ENCODE measurements at places on chromosomes 16 and 17. TPM values are rescaled to one million over a fixed set of nuclear protein-coding genes. Genes with fewer than 3 reads are reported as not detected.
A peak's percentile ranks its signal among the peaks of the same experiment; 100 is the strongest.

- no peaks in the 10 kb centered on the region for H3K36me3 ChIP-seq
- H3K4me3 ChIP-seq: no peak overlapping the region
- H3K27ac ChIP-seq: no peak overlapping the region
- DNase-seq: no peak
- H3K4me1 ChIP-seq: no peaks in the 10 kb centered on the region
- no peaks in the 10 kb centered on the region for H3K27me3 ChIP-seq
Measured at GRCh38 chr17:32688221-32688620, 188.7 kb downstream of the MYO1D start.

DNA sequence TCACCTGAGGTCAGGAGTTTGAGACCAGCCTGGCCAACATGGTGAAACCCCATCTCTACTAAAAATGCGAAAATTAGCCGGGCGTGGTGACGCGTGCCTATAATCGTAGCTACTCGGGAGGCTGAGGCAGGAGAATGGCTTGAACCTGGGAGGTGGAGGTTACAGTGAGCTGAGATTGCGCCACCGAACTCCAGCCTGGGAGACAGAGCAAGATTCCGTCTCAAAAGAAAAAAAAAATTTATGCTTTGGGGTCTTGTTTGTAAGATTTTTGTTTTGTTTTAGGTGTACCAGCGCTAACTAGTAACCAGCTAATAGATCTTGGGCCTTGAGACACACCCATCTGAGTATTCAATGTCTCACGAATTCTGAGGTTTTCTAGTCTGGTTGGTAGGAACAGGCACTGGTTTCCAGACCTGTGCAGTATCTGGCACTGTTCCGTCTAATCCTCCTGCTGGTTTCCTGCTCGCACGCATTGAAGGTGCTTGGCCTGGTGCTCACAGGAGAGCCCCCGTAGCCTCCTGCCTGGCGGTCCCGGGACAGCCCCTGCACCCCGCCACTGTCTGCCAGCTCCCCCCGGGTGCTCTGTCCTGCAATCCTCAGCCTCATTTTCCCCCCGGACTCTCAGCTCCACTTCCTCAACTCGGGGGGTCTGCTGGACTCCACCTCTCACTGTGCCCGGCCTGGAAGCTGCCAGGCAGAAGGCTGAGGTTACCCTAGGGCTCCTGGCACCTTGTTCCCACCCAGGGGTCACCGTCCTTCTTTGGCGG lies 10.6 kb upstream of the DUS1L start:
- H3K36me3 ChIP-seq: no peaks in the 10 kb centered on the region
- H3K4me1 ChIP-seq: no peaks in the 10 kb centered on the region
- H3K27ac ChIP-seq: no peak overlapping the region
- H3K4me3 ChIP-seq: no peak overlapping the region
- no peak for DNase-seq

- H3K27ac ChIP-seq: no peak overlapping the region
- no peak for DNase-seq
- no peak overlapping the region for H3K4me3 ChIP-seq
- no peaks in the 10 kb centered on the region for H3K4me1 ChIP-seq
- H3K36me3 ChIP-seq: no peaks in the 10 kb centered on the region
Measured at GRCh38 chr16:21339941-21340340, 61.9 kb upstream of the CRYM start.

DNA sequence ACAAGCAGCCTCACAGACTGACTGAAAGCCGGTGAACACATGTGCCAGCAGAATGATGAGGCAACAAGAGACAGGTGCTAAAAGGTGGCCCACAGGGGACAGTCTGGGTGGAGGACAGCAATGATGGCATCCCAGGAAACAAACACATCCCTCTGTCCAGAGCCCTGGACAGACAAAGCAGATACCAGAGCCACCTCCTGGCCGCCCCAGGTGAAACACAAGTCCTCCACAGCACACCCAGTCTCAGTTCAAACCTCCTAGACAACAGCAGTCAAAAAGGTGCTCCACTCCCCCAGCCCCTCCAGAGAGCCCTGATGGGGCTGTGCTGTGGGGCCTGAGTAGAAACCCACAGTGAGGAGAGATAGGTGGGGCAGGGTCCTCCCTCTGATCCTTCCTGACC lies 20.3 kb upstream of the CDH5 start:
- H3K36me3 ChIP-seq: no peaks in the 10 kb centered on the region
- no peak overlapping the region for H3K27ac ChIP-seq
- no peaks in the 10 kb centered on the region for H3K4me1 ChIP-seq
- H3K4me3 ChIP-seq: no peak overlapping the region
- H3K27me3 ChIP-seq: peaks cover 11% of the 10 kb centered on the region

GRCh38 chr17:29256735-29257466 lies 10.2 kb downstream of the CRYBA1 start:
- H3K27ac ChIP-seq: peak overlapping the region; percentile 29
- H3K36me3 ChIP-seq: peaks cover 35% of the 10 kb centered on the region
- H3K4me3 ChIP-seq: no peak overlapping the region

- DNase-seq: peak; percentile 29
- H3K36me3 ChIP-seq: no peaks in the 10 kb centered on the region
- no peaks in the 10 kb centered on the region for H3K27me3 ChIP-seq
- no peak overlapping the region for H3K4me3 ChIP-seq
Measured at GRCh38 chr16:67104061-67104460, 5.7 kb upstream of the PHAF1 start.

DNA sequence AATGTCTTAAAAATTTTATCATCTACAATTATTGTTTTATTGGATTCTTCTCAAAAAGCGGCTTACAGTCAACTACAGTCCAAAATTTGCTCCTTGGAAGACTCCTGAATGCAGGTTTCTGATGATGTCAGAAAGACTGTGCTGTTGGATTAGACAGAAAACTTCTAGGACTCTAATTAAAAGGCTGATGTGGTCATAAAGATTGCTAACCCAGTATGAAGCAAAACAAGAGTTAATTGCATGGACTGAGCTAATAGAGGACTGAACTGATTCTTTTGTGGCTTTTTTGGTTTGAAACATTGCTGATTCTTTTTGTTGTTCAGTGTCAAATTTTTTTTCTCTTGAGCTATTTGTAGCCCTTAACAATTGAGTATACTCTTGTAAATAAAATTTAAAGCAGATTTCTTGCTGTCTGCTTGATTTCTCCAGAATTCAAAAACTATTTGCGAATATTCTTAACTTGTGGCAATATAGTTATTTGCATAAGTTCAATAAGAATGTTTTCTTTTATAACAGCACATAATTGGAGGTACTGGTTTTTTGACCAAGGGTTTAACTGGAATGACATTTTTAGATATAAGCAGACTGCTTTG lies 33.1 kb upstream of the LCMT1 start:
- H3K4me3 ChIP-seq: no peak overlapping the region
- no peaks in the 10 kb centered on the region for H3K36me3 ChIP-seq
- no peaks in the 10 kb centered on the region for H3K4me1 ChIP-seq
- no peaks in the 10 kb centered on the region for H3K27me3 ChIP-seq
- no peak for DNase-seq
- no peak overlapping the region for H3K27ac ChIP-seq

DNA sequence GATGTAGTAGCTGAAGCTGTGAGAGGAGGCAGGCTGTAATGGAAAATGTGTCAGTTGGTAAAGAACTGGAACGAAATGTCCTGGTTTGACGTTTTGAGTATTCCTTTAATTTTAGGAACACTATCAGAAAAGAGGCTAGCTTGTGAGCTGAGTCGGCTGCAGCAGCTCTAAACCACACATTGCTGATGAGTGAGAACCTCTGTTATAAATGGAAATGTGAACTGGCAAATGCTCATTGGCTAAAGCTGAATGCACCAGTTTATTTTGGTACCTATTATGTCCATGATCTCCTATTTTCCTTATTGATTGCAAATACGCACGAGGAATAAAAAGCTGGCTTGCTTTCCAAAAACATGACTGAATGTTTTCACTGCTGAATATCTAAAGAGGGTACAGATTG lies 11.0 kb upstream of the WIPI1 start:
- no peak overlapping the region for H3K4me3 ChIP-seq
- peak overlapping the region; percentile 86 for H3K27ac ChIP-seq
- H3K27me3 ChIP-seq: no peaks in the 10 kb centered on the region
- DNase-seq: no peak

DNA sequence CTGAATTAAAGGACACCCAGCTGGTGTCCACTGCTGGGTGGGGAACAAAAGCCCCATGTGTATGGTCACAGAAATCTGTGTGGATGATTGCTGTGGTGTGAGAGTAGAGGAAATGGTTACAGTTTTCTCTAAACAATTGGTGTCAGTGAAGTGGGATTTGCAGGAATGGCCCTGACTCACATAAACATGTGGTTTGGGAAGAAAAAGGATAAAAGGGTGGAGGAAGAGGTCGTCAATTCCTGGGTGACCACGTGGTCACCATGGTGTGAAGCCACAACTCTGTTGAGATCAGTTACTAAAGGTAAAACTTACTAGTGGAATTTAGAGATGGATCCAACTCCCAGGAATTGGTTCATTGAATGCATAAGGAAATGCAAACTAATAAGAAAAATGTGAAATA lies 3.6 kb upstream of the TUBG2 start:
- no peaks in the 10 kb centered on the region for H3K27me3 ChIP-seq
- no peak overlapping the region for H3K4me3 ChIP-seq
- H3K36me3 ChIP-seq: no peaks in the 10 kb centered on the region
- no peak for DNase-seq

- H3K4me3 ChIP-seq: no peak overlapping the region
- H3K27me3 ChIP-seq: no peaks in the 10 kb centered on the region
- no peak overlapping the region for H3K27ac ChIP-seq
- peaks cover 6% of the 10 kb centered on the region for H3K4me1 ChIP-seq
Measured at GRCh38 chr17:82092094-82092586, 5.9 kb downstream of the FASN start.

- H3K27ac ChIP-seq: no peak overlapping the region
- H3K4me3 ChIP-seq: no peak overlapping the region
- DNase-seq: no peak
- no peaks in the 10 kb centered on the region for H3K27me3 ChIP-seq
- H3K4me1 ChIP-seq: peaks cover 60% of the 10 kb centered on the region
- peaks cover 43% of the 10 kb centered on the region for H3K36me3 ChIP-seq
Measured at GRCh38 chr16:66524601-66525164, 25.2 kb downstream of the TK2 start.

GRCh38 chr17:7405350-7406234 lies 1.7 kb upstream of the TMEM256 start:
- peak overlapping the region; percentile 84 for H3K27ac ChIP-seq
- peaks cover 15% of the 10 kb centered on the region for H3K36me3 ChIP-seq
- peaks cover 17% of the 10 kb centered on the region for H3K4me1 ChIP-seq

DNA sequence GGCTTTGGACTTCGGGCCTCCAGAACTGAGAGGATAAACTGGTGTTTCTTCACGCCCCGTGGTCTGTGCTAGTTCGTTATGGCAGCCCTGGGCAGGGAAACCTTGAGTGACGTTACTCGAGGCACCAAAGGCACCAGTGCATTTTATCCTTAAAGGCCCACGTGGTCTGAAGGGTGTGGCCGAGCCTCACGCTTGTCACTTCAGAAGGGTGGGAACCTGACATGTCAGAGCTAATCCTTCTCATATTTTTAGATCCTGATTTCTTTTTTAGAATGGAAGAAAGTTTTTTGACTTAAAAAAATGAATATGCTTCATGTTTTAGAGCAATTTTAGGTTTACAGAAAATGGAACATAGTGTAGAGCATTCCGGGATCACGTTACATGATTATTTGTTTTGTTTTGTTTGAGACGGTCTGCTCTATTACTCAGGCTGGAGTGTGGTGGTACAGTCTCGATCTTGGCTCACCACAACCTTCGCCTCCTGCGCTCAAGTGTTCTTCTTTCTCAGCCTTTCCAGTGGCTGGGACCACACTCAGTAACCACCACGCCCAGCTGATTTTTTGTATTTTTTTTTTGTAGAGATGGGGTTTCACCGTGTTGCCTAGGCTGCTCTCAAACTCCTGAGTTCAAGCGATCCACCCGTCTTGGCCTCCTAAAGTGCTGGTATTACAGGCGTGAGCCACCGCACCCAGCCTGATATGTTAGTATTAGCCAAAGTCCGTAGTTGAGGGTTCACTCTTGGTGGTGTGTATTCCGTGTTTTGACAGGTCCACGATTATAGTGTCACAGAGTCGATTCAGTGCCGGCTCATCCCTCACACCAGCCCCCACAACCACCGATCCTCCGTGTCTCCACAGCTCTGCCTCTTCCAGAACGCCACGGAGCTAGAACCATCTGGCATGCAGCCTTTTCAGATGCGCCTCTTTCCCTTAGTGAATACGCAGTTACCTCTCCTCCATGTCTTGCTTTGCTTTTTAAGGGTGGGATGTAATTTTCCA lies 47.9 kb downstream of the RAB11FIP3 start:
- no peaks in the 10 kb centered on the region for H3K4me1 ChIP-seq
- H3K4me3 ChIP-seq: no peak overlapping the region
- H3K36me3 ChIP-seq: peaks cover 25% of the 10 kb centered on the region
- no peaks in the 10 kb centered on the region for H3K27me3 ChIP-seq

DNA sequence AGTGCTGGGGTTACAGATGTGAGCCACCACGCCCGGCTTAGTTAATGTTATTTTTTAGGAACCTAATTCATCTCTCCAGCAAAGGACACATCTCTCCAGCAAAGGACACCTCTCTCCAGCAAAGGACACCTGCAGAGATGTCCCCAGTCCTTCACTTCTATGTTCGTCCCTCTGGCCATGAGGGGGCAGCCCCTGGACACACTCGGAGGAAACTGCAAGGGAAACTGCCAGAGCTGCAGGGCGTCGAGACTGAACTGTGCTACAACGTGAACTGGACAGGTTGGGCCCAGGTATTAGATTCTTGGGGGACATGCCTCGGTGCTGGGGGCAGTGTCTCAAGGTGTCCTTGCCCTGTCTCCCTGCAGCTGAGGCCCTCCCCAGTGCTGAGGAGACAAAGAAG lies 4.7 kb downstream of the PFAS start:
- H3K4me3 ChIP-seq: no peak overlapping the region
- DNase-seq: peak; percentile 29
- peaks cover 8% of the 10 kb centered on the region for H3K4me1 ChIP-seq
- no peaks in the 10 kb centered on the region for H3K27me3 ChIP-seq
- H3K27ac ChIP-seq: no peak overlapping the region
- peaks cover 47% of the 10 kb centered on the region for H3K36me3 ChIP-seq

DNA sequence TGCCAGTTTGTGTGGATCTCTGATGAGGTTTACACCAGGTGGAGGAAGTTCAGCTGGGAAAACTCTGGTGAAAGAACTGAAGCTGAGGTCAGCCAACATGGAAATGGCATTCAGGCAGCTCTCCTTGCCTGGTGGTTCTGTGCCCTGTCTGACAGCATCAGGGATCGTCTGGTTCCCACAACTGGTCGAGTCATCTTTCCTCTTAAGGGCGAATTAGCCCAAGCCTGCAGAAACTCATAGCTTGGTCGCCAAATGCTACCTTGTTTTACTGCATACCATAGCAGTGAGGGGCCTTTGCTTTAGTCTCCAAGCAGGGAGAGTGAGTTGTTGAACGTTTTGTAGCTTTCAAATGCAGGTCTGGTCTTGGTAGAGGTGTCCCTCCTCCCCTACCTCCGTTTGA lies 7.2 kb downstream of the PLCG2 start:
- DNase-seq: no peak
- H3K27me3 ChIP-seq: no peaks in the 10 kb centered on the region
- H3K4me1 ChIP-seq: no peaks in the 10 kb centered on the region
- H3K36me3 ChIP-seq: no peaks in the 10 kb centered on the region

TMEM92 gene
- not detected for total RNA-seq

ASPSCR1 gene
- total RNA-seq: 23.0 TPM

MED31 gene
- total RNA-seq: 10.6 TPM

BAIAP3 gene
- 1.2 TPM for total RNA-seq

FGF11 gene
- total RNA-seq: 6.6 TPM

JPH3 gene
- 0.10 TPM for total RNA-seq

All from heart right ventricle (tissue), 16 donors.